Fibroblast of lung (primary cell): ENCODE measurements at places on chromosomes 12 and 14.
A peak's percentile ranks its signal among the peaks of the same experiment; 100 is the strongest.

GRCh38 chr12:25995906-25996305 lies 37.4 kb downstream of the RASSF8 start:
- peak; percentile 88 for DNase-seq

DNA sequence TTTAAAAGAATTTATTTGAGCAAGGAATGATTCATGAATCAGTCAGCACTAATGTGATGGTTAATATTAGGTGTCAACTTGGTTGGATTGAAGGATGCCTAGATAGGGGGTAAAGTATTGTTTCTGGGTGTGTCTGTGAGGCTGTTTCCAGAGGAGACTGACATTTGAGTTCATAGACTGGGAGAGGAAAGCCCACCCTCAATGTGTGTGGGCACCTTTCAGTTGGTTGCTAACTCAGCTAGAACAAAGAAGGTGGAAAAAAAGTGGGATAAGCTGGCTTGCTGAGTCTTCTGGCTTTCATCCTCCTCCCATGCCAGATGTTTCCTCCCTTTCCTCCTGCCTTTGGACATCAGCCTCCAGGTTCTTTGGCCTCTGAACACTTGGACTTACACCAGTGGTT lies 47.2 kb downstream of the TESPA1 start:
- no peak for DNase-seq

- no peak for DNase-seq
These were observed 96.2 kb upstream of the BMP4 start for GRCh38 chr14:54052696-54053385.

GRCh38 chr12:91986084-91986483 lies 159.6 kb downstream of the BTG1 start:
- DNase-seq, result peak; percentile 74

DNA sequence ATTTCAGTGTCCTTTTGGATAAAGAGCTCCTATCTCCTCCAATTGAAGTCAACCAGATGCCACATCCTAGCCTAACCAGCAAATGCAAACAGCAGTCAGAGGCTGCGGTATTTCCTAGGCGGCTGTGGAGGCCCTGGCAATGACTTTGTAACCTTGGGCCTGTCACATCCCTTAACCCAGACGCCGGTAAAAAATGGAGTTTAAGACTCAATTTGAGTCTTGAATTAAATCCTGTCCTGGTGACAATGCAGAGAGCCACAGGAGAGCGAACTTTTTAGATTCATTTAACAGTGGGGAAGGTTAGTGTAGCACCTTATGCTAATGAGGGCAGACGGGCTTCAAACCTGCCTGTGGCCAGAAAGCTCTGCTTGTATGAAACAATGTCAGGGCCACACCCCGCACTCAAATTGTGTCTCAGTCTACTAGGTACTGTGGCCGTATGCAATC lies 1.3 kb downstream of the C12orf75 start:
- no peak for DNase-seq
